NCI-H446 treated with DMSO at 0.1 percent for 48 hours (cell line): ENCODE measurements at places on chromosomes 1 and 21.
A peak's percentile ranks its signal among the peaks of the same experiment; 100 is the strongest.

DNA sequence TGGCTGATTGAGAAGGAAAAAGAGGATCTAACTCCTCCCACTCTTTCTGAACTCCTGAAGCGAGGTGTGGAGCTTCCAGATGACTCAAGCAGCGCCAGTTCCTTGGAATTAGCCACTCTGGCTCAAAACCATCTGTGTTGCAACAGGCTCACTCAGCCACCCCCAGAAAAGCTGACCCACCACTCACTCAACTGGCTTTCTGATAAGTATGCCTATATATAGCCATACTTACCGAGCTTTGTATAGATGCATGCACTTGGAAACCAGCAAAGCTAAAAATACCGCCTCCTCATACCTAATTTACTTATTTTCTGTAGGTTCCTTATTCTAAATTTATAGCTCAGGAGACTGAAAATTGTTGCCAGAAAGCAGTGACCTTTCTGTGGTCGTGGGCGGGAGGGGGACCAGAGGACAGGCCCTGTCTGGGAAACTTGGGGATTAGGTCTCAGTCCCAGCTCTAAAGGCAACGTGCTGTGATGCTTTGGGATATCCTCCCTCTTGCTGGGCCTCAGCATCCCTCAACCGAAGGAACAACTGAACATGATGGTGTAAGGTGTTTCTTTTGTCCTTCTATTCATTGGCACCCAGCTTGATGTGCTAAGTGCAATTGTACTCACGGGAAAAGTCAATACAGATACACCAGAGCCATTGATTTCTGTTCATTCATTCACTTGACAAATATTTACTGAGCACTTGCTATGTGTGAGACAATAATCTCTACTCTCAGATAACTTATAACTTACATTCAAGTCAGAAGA is 65.7 kb downstream of the NENF start:
- DNase-seq = no peak

DNA sequence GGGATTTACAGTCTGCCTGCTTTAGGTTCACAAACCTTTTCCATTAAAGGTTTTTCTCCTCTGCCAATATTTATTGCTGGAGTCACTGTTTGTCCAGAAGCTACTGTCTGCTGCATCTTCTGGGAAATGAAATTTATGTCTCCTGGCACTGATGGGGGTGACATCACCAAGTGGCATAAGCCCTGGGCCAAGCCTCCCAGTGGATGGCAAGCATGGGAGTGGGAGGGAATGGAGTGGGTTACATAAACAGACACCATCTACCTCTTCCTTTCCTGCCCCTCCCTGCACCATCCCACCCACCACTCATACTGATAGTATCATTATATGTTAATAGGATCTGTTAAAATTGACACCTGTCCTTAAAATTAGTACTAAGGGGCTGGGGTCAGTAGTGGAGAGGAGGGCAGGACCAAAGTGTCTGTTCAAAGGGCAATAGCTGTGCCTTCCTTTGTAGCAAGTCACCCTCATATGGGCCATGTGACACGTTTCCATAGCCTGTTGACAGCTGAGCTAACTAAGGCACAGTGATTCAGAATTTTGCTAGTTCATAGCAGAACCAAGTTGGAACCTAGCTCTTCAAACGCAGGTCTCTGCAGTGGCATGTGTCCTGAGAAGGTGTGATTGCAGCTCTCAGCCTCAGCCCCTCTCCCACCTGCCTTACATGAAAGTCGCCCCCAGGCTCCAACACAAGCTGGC is 71.0 kb downstream of the MAB21L3 start:
- peak; percentile 20 for DNase-seq

GRCh38 chr1:167209044-167209443 is 11.6 kb upstream of the POU2F1 start:
- DNase-seq = no peak

DNA sequence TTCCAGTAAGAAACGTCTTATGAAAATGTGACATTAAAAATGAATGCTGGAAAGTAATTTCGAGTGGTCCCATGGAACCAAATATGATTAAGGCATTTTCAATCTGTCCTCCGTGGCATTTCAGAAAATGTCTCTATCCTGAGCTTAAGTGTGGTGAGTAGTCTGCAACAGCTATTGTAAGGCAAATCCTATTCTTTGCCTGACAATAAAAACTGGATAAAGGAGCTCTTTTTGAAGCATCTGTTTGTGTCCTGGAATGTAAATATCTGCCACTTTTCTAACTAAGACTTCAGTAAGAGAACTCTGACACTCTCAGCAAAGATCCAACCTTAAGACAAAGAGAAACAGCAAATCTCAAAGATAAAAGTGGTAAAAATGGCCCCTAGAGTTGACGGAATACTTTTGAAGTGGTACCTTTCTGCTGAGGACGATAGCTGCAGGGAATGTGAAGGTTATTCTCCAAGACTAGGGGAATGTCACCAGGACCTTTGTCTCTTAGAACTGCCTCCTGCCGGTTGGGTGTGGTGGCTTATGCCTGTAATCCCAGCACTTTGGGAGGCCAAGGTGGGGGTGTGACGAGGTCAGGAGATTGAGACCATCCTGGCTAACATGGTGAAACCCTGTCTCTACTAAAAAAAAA is 486.7 kb upstream of the ZP4 start:
- DNase-seq = no peak

GRCh38 chr1:1244192-1244811 is 2.2 kb downstream of the C1QTNF12 start:
- no peak for DNase-seq

DNA sequence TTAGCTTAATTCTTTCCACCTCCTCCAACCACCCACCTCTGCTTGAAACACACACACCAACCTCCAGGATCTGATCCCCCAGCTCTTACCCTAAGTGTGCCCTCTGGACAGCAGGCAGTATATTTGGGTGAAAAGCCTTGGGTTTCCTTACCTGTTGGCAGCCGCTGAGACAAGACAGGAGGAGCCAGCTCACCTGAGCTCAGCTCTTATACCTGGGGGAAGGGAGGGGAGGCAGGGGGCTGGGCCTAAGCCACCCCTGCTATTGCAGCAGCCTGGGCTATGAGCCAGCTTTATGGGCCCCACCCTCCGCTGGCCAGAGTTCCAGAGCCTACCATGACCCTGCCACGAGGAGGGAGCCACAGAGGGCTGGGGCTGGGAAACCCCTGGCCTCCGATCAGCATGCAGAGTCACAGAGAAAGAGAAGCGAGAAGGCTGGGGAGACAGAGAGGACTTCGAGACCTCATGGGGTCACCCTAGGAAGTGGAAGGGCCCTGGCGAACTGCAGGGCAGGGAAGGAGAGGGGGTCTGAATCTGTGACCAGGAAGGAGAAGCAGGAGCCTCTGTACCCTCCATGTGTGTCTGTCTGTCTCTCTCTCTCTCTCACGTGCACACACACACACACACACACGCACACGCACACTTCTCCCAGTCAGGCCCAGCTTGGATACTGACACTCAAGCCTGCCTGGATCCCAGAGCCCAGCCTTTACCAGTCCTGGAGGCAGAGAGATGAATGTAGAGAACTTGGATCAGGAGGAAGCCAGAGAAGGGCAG is at the start of gene S100A14:
TSS of gene S100A14 (minus strand) at position 182 of the 773 bp plus-strand sequence. CDS start 467 bp downstream, outside the sequence.
- no peak for DNase-seq

DNA sequence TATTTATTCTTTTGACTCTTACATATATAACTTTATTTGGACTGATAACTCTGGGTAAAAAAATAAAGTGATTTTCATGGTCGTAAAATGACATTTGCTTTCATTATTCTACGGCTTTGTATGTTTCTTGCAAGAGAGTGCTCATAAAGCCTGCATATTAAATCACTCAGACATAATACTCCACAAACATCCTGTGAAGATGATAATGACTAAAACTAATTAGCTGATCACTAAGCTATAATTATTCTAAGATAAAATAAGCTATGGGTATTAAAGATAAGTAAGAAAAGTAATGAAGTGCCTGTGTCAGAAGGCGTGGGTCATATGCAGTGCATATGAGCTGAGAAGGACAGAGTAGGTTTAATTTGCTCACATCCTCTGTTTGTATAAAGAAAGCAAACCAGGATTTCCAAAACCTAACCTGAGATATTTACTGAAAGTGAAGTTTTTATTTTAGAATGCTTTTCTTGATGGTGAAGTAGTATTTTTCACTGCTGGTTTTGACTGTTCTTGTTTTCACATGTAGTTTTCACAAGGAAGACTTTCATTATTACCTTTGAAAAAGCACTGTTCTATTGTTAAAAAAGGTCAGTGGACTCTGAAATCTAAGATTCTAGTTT is 278.8 kb downstream of the AMY1C start:
- DNase-seq = no peak

DNA sequence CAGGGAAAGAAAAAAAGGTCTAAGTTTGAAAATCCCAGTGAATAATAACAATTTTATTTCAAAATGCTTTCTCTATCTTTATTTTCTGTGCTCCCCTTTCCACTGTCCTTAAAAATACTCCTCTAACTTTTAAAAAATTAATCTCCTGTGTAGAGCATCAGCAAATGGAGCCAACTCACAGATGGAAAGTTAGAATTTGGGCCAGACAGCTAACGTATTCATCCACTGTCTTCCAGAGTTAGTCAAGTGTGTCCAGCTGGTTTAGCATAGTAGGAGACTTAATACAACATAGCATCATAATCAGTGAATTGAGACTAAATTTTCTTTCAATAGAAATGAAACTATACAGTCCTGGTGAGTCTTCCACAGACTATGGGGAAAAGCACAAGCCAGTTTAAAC is 419.0 kb upstream of the LRRC7 start:
- peak; percentile 60 for DNase-seq

DNA sequence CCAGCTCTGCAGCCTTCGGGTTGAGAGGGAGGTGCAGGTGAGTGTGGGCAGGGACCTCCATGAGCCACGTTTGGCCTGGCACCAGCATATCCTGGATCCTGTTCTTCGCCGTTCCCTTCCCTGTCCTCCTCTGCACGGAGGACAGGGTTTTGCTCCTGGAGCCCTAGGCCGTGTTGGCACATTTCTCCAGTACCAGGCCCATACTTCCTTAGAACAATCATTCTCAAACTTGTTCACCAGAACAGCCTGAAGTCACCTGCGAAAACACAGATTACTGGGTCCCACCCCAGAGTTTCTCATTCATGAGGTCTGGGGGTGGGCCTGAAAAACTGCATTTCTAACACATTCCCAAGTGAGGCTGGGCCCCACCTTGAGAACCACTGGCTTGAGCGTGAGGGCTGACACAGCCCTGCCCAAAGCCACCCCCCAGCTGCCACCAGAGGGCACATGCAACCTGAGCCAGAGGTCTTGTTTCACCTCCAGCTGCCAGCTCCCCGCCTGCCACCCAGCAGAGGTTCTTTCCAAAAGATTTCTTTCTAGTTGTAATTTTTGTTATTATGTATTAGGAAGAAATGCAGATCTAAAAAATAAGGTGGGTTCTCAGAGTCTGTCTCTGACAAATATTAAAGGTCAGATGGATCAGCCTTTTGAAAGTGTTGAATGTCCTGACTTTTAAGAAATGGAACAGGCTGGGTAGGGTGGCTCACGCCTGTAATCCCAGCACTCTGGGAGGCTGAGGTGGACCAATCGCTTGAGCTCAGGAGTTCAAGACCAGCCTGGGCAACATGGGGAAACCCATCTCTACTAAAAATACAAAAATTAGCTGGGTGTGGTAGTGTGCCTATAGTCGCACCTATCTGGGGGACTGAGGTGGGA is 39.6 kb upstream of the LDLRAP1 start:
- DNase-seq = no peak

GRCh38 chr21:31887391-31887841 is 14.6 kb downstream of the HUNK start:
- DNase-seq = no peak

DNA sequence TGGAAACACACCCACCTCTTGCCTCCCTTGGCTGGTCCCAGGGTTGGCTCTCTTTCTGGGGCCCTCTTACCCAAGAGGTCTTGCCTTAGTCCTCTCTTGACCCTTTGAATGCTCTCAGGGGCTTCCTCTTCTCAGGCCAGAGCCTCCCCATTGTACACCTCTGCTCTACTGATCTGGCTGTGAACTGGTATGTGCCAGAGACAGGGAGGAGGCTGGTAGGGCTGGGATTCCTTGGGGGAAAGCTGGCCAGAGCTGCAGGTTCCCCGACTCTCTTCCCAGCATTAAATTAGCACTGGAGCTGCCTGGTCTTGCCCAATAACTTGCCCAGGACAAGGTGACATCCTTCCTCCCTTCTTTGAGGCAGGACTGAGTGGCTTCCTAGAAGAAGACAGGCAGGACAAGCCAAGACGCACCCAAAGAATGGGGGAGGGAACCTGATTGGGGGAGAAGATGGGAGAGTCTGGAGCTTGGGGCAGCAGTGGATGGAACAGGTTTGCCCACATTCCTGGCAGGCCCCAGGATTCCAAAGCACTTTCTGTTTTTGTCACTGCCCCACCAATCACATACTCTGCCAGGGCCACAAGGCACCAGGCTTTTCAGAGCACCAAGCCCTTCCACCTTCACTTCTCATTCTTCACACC is 37.2 kb upstream of the CITED4 start:
- DNase-seq = no peak

- peak; percentile 14 for DNase-seq
Observed at GRCh38 chr1:92623187-92623778, 136.6 kb upstream of the GFI1 start.

- DNase-seq = peak; percentile 37
Observed at GRCh38 chr1:201706109-201706508, 122.8 kb upstream of the IPO9 start.

- no peak for DNase-seq
Observed at GRCh38 chr1:186183219-186183618, 191.8 kb downstream of the TPR start.

DNA sequence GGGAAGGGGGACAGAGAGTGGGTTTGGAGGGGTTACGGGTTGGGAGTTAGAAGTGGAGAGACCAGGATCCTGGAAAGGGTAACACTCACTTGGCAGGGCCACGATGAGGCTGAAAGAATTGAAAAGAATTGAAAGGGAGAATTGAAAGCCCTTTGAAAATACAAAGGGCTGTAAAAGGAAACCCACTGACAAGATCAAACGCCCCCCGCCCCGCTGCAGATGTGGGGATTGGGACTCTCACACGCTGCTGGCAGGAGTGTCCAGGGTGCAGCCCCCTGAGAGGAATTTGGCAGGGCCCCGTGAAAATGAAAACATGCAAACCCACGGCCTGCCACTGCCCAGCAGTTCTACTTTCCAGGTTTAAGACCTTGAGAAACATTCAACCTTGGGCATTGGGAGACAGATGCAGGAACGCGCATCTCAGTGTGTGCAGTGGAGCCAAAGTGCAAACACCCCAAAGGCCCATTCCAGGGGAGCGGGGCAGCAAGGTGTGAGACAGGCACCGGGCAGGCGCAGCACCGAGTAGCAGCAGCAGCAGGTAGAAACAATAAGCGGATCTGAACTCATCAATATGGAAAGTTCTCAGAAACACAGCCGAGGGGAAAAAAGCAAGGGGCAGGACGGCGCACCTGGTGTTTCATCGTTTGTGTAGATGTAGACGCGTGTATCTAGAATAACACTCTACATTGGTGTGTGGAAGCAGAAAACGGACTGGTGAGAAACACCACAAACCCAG is 8.3 kb upstream of the TNFRSF1B start:
- DNase-seq = no peak

- DNase-seq = peak; percentile 90
Observed at GRCh38 chr1:40039245-40039756, 1.2 kb upstream of the CAP1 start.

DNA sequence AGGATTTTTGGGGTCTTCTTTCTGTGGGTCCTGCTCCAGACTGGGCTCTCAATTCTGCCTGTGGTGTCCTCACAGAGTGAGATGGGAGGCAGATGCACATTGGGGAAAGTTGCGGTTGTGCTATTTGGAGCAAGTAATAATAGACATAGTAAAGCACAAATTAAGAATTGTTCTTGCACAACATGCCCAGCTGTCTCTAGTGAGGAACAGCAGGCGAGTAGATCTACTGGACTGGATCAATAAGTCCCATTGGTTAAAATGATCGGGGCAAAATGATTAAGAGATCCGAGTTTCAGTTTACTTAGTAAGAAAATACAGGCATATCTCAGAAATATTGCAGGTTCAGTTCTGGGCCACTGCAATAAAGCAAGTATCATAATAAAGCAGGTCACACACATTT is 448.3 kb upstream of the PROX1 start:
- DNase-seq = no peak

- no peak for DNase-seq
Observed at GRCh38 chr21:45989355-45990048, 7.9 kb downstream of the COL6A1 start.
